ENCODE measurements at places on chromosomes 12 and 14.

DNA sequence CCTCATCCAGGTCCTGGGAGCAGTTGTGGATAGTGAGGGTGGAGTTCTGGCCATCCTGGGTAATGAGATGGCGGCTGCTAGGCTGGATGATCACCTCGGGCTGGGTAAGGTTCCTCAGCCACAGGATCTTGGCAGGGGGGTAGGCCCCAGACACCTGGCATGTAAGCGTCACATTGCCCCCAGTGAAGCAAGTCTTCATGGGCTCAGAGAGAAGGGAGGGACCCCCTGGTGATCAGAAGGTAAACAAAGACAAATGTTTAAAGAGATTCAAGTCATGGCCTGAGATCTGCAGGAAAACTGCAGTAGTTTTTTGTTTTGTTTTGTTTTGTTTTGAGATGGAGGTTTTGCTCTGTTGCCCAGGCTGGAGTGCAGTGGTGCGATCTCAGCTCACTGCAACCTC is 12.8 kb upstream of the WSB2 start:
- no peak for DNase-seq

DNA sequence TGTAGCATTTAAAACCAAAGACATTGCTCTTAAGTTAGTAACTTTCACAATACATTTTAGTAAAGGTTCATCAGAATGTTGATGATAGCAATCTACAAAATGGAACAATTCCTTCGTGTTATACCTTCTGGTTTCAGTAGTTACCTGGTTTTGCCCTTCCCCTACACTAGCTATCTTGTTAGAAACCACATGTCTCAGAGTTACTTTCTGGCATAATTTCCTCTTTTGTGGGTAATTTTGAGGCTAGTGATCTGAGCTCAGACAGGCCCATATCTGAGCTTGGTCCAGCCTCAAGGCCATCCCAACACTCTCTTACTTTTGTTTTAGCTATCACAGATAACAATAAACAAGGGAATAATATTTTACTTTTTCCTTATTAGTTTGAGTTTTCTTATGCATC is 196.9 kb downstream of the KITLG start:
- no peak for DNase-seq

DNA sequence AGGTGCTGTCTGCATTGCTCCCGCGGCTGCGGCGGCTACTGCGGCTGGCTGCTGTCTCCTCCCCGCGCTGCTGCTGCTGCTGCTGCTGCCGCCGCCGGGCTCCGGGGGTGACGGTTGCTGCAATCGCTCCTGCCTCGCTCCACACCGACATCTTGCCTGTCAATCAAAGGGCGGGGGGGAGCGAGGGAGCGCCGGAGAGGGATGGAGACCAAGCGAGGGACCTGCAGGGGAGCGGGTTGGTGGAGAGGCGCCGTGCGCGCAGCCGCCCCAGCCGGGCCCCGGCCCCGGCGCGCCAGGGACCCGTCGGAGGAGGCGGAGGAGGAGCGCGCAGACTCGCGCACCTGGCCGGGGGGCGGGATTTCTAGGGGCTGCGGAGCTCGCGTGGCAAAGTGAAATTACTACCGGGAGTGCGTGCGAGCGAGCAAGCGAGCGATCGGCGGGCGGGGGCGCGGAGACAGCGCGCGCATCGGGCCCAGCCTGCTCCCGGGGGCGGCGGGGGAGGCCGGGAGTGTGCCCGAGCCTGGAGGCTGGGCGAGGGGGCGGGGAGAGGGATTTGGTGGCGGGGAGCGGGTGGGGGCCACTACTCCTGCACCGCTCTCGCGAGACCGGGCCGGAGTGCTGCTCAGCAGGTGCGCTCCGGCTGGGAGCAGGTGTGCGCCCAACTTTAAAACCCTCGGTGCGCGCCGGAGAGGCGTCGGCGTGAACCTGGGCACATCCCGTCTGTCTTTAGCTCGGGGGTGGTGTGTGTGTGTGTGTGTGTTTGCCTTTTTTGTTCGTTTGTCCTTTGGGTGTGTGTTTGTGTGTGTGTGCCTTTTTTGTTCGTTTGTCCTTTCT is at the start of gene KSR2:
Gene KSR2, minus strand, starts transcription at position 165 of the 834 bp plus-strand sequence. CDS start 735 bp downstream, outside the sequence.
- no peak for DNase-seq

- DNase-seq, result no peak
These were observed 648.9 kb downstream of the VRK1 start for GRCh38 chr14:97446087-97446486.

DNA sequence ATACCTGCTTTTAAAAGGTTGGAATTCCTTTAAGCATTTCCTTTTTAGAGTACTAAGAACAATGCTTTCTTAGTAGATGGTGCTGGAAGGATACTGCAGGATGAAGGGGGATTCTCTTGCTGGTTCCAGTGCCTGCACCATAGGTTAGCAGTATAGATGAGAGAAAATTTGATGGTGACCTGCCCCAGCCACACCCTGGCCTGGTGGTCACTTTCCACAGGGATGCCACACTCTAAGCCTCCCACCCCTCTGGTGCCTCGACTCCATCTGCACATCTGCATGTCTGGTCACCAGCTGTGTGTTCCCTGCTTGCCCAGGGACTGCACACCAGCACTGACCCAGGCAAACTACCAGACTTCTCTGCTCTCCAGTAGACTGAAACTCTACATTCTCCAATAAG is 19.1 kb downstream of the SLC2A3 start:
- DNase-seq, result no peak

- DNase-seq, result no peak
These were observed 15.9 kb downstream of the GOLGA3 start for GRCh38 chr12:132812631-132813305.

DNA sequence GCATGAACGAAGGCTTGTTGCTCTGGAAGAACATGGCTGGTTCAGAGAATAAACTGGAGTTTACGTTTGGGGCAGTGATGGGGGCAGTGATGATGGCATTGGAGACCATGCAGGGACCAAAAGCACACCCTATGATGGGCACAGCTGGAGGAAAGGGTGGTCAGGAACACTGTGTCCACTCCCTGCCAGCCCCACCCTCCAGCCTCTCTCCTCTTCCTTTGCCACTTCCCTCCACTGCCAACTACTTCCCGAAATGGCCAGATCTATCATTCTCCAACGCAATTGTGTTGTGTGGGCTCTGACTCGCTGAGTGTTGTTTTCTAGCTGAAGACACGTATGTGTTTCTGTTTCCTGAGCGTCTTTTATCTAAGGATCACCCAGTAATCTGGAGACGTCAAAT is 39.3 kb upstream of the GSG1 start:
- no peak for DNase-seq

DNA sequence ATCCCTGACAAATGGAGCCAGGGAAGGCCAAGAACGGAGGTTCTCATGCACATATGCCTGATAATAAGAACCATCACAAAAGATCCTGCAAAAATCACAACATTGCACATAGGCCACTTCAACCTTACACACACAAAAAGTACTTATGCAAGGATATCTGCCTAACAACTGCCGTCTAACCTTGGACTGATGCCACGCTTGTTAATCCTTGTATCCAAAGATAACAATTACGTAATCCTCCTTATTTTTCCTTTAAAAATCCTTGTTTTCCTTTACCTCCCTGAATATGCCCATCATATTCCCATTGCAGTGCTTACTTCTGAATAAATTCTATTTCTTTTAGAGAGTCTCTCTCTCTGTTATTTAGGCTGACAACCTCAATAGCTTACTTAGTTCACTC is 59.5 kb downstream of the TMEM116 start:
- no peak for DNase-seq
